Body of pancreas (tissue), 4 donors: ENCODE measurements at places on chromosomes 3 and 15. TPM values are rescaled to one million over a fixed set of nuclear protein-coding genes. Genes with fewer than 3 reads are reported as not detected.

Gene OIP5
- not detected for total RNA-seq

Gene CCDC39
- total RNA-seq = 0.26 TPM

Gene IL5RA
- not detected for total RNA-seq

Gene C15orf61
- 0.78 TPM for total RNA-seq

Gene CERS3
- total RNA-seq = not detected

Gene UCN2
- total RNA-seq = not detected

Gene SERINC4
- not detected for total RNA-seq

Gene IL12A
- total RNA-seq = 1.6 TPM

Gene PPM1L
- total RNA-seq = 7.6 TPM

Gene SLC28A2
- not detected for total RNA-seq

Gene NOX5
- not detected for total RNA-seq

Gene QARS1
- 135 TPM for total RNA-seq

Gene GOLGA8S
- total RNA-seq = not detected

Gene GPR27
- total RNA-seq = 2.3 TPM

Gene THOC7
- 47.0 TPM for total RNA-seq

Gene RAB6B
- 2.6 TPM for total RNA-seq

Gene GOLGA8T
- not detected for total RNA-seq

Gene EPB42
- not detected for total RNA-seq

Gene ACVR2B
- 7.3 TPM for total RNA-seq

Gene CELF6
- 7.9 TPM for total RNA-seq

Gene MKRN3
- 0.26 TPM for total RNA-seq
